Activated naive CD8-positive, alpha-beta T cell treated with anti-CD3 and anti-CD28 coated beads for 36 hours (primary cell): ENCODE measurements at places on chromosomes 12 and 14.

DNA sequence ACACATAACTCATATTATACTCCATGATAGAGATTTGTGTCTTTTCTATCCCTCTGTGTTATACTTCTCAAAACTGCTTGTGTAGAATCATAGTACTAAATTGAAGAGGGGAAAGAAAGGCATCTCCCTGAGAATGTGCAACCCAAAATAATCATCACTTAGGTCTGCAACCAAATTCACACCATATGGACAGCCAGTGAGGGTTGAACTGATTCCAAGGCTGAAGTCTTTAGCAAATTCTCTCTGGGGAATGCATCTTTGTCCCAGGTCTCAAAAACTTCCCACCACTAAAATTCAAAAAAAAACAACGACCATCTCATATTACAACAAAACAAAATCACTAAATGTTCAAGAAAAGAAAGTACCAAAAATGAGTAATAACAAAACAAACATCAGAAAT is 11.0 kb downstream of the ZFC3H1 start:
- no peak for DNase-seq

- DNase-seq, result no peak
Measured at GRCh38 chr14:105149146-105149781, 19.3 kb downstream of the JAG2 start.

GRCh38 chr14:92323011-92323915 is at the start of gene SLC24A4:
Gene SLC24A4, plus strand, starts transcription at chr14:92323165. Its CDS starts 666 bp downstream, at chr14:92323831.
- peak; percentile 40 for DNase-seq

DNA sequence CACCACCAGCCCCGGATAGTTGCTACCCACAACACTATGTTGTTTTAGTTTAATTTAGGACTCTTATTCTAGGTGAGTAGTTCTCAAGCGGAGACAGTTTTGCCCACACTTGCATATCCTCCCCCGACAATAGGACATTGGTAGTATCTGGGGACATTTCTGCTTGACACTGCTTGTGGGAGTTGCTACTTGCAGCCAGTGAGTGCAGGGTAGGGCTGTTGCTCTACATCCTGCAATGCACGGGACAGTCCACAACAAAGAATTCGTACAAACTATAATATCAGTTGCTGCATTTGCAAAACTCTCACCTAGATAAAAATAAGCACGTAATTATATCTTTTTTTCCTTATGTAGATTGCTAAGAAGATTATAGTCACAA is 111.8 kb upstream of the DNM1L start:
- DNase-seq, result no peak

DNA sequence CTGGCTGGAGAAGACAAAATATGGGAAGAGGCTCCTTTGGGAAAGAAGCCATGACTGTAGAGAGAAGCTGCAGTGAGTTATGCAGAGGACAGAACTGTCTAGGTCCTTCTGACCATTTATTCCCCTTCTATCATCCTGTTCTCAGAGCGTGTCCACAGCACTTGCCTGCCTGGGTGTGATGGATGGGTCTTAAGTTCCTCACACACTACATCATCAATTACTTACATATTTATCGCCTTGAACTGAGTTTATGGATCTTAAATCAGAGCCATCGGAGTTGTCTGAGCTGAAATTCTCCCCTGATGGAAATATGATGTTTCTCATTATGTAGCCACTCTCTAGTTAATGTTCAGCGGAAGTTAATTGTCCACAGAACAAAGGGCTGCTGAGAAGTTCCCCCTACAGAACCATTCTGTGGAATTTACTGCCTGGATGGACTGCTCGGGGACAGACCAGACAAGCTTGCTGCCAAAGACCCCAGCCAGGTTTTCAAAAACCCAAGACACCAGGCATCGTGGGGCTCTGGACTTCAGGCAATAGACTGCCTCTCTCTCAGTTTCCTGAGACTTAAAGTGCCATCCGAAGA is 232.5 kb upstream of the NOS1 start:
- no peak for DNase-seq

GRCh38 chr12:44286821-44287505 is 451.1 kb downstream of the TMEM117 start:
- no peak for DNase-seq

DNA sequence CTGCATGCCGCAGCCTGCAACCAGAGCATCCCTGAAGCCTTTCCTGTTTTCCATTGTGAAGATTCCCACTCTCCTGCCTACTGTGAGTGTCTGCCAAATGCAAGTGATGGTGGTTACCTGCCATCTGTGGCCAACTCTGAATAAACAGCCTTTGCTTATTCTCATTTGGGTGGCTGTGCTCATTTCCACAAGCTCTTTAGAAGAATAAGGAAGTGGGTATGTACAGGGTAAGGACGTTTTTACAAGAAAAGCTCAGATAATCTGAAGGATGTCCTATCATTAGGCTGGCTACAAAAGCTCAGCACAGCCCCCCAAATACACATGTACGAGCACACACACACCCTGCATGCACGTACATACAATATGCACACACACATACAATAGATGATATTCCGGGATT is 7.3 kb upstream of the RNASE1 start:
- no peak for DNase-seq

DNA sequence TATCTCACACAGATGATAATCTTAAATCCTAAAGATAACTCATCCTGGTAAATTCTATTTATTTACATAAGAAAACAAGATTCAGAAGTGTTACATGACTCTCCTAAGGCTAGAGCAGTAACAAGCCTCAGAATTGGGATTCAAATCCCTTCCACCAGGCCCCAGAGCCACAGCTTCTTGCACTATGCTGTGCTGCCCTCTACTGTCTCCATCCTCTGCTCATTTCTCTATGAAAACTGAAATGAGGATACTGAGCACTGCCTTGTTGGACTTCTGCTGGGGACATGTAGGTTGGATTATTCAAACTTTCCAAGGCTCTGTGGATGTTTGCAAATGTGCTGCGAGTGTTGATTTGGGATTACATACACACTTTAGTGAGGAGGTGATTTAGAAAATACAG is 23.5 kb upstream of the C12orf50 start:
- no peak for DNase-seq

GRCh38 chr12:41636653-41637052 is 448.5 kb downstream of the PDZRN4 start:
- DNase-seq, result no peak

GRCh38 chr14:24274101-24274543 is 2.7 kb upstream of the RABGGTA start:
- DNase-seq, result peak; percentile 55

- DNase-seq, result peak; percentile 57
Measured at GRCh38 chr12:106301611-106302321, 767 bp upstream of the TCP11L2 start.

GRCh38 chr12:119440803-119441360 is 106.4 kb downstream of the CCDC60 start:
- DNase-seq, result no peak

GRCh38 chr12:103334466-103334865 is 161.3 kb downstream of the C12orf42 start:
- no peak for DNase-seq

GRCh38 chr12:65905405-65905804 is 81.1 kb downstream of the HMGA2 start:
- no peak for DNase-seq

DNA sequence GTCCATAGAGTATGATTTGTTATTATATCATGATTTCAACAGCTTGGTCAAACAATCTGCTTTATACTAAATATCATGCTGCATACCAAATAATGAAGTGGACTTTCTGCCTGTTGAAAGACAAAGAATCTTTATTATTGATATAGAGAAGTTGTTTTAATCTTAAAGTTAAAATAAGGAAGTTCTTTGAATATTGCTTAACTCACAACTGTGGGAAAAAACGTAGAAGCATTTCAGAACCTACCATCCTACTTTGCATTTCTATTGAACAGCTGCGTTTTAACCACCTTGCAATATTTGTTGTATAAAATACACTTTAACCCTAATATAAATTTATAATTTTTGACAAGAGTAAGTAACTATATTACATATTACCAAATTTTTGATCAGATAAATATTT is 22.9 kb upstream of the ARL1 start:
- DNase-seq, result no peak

DNA sequence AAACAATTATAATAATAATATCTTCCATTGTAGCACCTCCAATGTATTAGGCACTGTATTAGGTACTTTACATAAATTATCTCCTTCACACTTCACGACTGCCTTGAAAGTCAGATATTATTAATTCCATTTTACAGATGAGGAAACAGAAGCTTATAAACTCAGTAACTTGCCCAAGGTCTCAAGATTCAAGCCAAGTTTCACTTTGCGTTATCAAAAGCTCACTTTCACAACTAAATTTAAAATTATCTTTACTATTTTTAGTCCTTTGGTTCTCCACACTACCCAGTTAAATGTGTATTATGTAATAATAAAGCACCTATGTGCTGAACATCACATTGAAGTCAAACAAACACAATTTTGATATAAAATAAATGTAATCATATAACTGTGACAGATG is 55.8 kb downstream of the NUMB start:
- DNase-seq, result no peak

- no peak for DNase-seq
Measured at GRCh38 chr12:90622431-90622830, 332.5 kb downstream of the CCER1 start.

- peak; percentile 33 for DNase-seq
Measured at GRCh38 chr12:4353785-4354208, 25.7 kb downstream of the FGF23 start.

DNA sequence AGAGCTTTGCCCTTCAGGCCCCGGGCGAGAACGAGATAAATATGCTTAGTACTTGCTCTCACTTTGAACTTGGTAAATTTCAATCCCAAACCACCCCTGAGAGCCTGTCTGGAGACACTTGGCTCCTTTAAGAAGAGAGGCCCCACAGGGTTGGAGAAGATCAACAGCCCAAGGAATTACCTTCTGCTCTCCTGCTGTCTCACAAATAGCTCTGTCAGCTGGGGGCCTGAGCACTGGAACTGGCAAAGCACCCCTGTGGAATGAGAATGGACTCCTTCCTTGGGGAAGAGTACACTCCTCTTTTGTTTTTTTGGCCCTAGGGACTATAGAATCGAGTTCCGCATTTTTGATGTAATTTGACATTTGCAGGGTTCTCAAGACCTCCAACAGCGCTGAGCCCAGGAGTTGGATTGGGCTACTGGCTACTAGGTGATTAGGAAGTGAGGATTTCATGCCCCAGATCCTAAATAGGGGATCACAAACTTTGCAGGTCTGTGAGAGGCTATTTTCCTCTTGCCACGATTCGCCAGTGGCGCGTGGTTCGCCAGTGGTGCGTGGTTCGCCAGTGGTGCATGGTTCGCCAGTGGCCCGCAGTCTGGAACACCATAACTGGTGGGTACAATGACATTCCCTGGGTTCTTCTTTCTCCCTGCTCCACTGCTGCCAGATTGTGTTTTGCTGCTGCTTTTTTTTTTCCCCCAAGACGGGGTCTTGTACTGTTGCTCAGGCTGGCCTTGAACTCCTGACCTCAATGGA is 17.8 kb upstream of the MEG3 start:
- DNase-seq, result no peak

DNA sequence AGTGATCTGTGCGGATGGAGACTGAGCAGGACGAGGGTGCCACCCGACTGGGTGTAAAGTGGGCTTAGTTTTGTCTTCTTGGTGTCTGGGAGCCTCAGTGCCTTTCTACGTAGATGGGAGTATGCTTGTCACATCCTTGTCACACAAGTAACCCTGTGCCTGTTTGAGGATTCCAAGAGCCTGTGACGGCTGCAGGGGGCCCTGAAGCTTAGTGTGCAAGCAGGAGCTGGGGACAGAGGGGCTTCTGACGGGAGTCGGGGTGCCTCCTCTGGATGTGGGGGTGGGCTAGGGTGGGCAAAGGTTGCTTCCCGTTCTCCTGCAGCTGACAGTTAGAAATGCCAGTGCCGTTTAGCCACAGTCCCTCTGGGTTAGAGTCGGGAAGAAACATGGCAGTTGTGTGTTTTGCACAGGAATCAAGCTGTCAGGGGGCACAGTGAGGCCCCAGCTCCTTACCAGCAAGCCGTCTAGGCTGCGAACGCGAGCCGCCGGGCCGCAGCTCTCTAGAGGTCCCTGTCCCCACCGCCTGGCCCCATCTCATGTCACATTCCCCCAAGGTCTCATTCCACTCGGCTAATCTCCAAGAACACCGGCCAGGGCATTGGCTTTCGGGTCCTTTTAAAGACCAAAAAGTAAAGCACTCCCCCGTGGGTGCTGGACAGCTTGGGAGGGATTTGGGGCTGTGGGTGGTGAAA is 7.0 kb downstream of the RTL1 start:
- DNase-seq, result no peak

DNA sequence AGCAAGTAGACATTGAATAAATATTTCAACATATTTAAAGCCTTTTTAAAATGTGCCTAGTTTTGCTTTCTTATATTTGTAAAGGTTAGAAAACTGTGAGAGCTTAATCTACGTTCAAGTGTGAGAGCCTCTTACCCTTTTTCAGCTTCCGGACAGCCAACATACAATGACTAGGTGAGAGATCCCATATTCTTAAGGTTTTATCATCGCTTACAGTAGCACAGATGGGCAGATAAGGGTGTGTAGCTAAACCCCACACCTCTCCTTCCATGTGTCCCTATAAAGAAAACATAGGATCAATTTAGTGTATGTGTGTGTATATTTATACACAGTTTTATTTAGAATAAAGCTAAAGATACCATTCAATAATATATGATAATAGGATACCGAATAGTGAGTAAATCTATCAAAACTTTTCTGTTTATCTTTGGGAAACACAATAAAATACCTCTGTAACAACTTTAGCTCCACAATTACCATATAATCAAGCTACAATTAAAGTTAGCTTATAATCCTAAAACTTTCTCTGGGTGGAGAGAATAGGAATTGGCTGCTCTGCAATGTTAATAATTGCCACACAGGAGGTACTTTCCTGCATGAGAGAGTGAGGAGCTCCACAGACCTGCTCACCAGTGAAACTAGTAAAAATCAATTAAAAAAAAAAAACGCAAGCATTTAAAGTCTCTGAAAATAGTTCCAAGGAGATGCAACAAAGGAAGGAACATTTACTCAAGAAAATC is 110.8 kb downstream of the EML5 start:
- no peak for DNase-seq

DNA sequence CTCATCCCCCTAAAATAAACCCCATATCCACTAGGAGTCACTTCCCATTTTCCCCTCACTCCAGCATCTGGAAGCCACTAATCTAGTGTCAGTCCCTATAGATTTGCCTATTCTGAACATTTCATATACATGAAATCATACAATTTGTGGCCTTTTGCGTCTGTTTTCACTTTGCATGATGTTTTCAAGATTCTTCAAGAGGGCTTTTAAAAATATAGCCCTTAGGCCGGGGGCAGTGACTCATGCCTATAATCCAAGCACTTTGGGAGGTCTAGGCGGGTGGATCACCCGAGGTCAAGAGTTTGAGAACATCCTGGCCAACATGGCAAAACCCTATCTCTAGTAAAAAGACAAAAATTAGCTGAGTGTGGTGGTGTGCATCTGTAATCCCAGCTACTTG is 104.7 kb downstream of the VEZT start:
- DNase-seq, result no peak

DNA sequence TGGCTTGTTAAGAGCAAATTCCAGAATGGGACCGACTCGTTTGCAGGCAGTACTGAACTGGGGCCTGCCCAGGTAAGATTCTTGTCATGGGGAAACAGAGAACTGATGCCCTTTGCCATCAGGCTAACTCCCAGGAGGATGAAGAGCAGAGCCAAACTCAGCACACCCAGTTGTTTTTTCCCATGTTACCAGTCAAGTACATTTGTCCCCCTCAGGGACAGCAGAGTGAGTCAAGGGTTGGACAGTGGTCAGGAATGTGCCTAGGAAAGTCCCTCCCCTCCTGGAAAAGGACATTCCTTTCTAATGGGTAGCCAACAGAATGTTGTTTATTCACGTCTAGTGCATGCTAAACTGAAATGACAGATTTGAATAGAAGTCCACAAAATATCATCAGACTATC is 1.6 kb downstream of the ART4 start:
- no peak for DNase-seq
